ENCODE measurements at places on chromosomes 13 and 19.

- DNase-seq = no peak
Measured at GRCh38 chr19:30487178-30487577, 115.0 kb downstream of the ZNF536 start.

DNA sequence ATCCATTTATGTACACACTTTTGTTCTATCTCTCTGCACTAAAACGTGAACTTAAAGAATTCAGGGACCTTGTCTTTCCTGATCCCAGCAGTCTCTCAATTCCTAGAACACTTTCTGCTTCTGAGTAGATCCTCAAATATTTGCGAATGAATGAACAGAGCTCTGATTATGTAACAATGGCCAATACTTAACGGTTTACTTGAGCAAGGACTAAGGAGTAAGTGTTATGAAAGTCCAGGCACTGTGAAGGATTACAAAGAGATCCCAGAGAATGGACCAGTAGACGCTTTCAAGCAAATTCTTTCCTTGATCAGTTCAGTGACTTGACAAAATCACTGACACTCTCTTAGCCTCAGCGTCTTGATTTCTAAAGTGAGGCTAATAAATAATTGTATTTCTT lies 514.5 kb upstream of the KLHL1 start:
- DNase-seq = no peak

- no peak for DNase-seq
Measured at GRCh38 chr19:12655546-12655945, 11.0 kb downstream of the MAN2B1 start.

GRCh38 chr13:44363631-44364344 lies 9.8 kb upstream of the SERP2 start:
- DNase-seq = no peak

- no peak for DNase-seq
Measured at GRCh38 chr19:50909240-50910070, 1.7 kb downstream of the KLK4 start.

DNA sequence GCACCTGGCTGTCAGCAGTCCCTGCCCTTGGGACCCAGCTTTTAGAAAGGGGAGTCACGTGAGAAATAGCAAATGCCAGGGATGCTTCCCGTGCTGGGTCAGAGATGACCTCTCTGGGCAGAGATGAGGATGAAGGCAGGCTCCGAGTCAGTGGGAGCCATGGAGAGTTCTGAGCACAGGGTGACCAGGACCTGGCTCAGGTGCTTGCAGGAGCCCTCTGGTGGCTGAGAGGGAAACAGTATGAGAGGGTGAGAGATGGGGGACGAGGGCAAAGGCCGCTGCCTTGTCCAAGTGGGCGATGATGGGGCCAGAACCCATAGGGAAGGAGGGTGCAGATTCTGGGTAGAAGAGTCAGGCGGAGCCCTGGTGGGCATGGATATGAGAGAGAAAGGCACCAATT lies 15.8 kb downstream of the TMED1 start:
- DNase-seq = no peak

DNA sequence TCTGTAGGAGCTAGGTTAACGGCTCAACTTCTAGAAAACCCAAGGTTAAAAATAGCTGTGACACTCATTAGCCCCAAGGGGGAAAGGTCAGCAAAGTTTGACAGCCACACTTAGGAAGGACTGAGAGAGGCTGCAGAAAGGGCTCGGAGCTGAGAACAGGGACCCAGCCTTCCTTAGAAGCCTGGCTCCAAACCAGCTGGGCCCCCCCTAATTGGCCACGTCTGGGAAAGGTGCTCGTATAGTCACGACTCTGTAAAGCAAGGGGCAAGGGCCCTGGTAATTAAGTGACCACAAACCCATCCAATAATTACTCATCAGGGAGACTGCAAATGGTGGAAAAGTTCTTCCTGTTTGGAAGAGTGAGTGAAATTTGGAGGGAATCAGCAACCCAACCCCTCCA lies 90.5 kb downstream of the RNASEH2B start:
- DNase-seq = no peak

GRCh38 chr19:45448887-45449299 lies 18.9 kb upstream of the FOSB start:
- no peak for DNase-seq

DNA sequence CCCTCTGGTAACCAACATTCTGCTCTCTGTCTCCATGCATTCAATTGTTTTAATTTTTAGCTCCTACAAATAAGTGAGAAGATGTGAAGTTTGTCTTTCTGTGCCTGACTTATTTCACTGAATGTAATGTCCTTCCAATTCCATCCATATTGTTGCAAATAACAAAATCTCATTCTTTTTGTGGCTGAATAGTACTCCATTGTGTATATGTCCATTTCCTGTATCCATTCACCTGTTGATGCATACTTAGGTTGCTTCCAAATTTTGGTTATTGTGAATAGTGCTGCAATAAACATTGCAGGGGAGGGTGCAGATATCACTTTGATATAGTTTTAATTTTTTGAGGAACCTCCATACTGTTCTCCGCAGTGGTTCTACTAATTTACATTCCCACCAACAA lies 2.5 kb upstream of the ZNF284 start:
- no peak for DNase-seq

- DNase-seq = no peak
Measured at GRCh38 chr19:40128991-40129390, 38.2 kb upstream of the ZNF780A start.

DNA sequence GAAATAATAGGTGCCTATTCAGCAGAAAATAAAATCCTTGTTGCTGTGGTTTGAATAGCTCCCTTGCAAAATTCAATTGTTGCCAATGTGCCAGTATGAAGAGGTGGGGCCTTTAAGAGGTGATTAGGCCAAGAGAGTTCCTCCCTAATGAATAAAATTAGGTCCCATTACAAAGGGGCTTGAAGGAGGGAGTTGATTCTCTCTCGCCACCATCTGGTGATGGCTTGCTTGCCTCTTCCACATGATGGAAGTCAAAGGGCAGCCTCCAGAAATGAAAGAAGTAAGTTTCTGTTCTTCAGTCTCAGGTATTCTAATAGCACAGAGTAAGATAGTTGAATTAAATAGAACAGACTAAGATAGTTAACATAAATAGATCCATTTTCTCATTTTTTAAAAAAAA lies 3.0 kb upstream of the EEF1AKMT1 start:
- no peak for DNase-seq

- DNase-seq = no peak
Measured at GRCh38 chr13:32407854-32408253, 20.1 kb downstream of the N4BP2L1 start.

Measured in stimulated activated CD4-positive, alpha-beta T cell treated with anti-CD3 and anti-CD28 coated beads, Interleukin-1b, Interleukin-23, amount 100 ng/mL, for 1 hour (primary cell).